ENCODE measurements at places on chromosomes 7 and 10.
A peak's percentile ranks its signal among the peaks of the same experiment; 100 is the strongest.

GRCh38 chr7:143015084-143015483, 11.8 kb downstream of the OR9A2 start:
- H3K27ac ChIP-seq: no peak overlapping the region
- H3K27me3 ChIP-seq: no peaks in the 10 kb centered on the region
- H3K36me3 ChIP-seq: no peaks in the 10 kb centered on the region
- peaks cover 33% of the 10 kb centered on the region for H3K4me1 ChIP-seq

DNA sequence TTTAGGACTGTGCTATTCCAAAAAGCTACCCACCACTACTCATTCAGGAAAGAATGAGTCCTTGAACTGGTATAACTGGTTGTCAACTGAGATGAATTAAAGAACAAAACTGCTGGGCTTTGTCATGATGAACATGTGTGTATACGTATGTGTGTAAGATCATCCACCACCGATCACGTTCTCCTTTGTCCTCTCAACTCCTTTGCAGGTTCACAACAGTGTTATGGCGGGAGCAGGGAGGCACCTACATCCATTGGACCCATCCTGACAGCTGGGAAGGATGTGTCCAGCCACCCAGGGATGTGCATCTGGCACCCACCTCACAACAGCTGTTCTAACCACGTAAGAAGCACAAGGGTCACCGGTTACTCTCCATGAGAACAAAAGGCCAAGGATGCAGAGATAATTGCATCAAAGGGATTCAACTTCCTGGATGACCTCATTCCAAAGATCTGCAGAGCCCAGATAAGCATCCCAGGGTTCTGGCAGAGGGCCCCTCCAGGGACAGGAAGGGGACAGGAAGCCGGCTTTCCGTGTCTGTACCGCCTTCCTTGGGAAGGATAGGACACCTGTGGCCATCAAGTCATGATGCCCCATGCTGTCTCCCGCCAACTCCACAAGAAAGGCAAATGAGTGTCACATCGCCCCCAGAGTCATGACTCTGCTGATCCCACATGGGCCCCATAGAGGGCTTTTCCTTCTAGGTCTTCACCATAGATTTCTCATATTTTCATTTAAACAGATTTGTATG, 66.1 kb downstream of the STEAP1B start:
- no peaks in the 10 kb centered on the region for H3K27me3 ChIP-seq
- DNase-seq: no peak
- no peak overlapping the region for H3K4me3 ChIP-seq
- H3K27ac ChIP-seq: peak overlapping the region; percentile 86
- peaks cover 5% of the 10 kb centered on the region for H3K4me1 ChIP-seq

DNA sequence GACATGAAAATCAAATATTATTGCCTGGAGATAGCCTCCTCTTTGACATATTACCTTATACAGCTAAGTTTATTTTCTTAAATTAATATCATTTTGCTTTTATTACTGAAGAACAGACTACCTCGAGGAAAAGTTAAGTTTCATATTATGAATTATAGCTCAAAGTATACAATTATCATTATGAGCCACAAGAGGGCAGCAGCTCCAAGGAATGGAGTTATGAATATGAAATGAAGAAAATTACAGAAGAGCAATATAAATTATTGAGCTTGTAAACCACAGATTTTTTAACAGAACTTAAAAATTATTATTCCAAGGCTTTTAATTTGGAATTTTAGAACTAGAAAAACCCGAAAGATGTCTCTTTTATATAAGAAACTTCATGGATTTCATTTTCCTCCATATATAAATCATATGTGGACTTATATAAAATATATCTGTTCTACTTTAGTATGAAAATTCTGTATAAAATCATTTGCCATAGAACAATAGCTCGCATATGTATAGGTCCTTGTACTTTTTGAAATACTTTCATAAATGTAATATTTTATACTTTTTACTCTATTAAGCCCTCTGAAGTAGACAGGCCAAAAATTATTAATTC, 40.1 kb downstream of the IQUB start:
- DNase-seq: no peak
- H3K27me3 ChIP-seq: no peaks in the 10 kb centered on the region
- H3K36me3 ChIP-seq: no peaks in the 10 kb centered on the region
- no peak overlapping the region for H3K4me3 ChIP-seq

DNA sequence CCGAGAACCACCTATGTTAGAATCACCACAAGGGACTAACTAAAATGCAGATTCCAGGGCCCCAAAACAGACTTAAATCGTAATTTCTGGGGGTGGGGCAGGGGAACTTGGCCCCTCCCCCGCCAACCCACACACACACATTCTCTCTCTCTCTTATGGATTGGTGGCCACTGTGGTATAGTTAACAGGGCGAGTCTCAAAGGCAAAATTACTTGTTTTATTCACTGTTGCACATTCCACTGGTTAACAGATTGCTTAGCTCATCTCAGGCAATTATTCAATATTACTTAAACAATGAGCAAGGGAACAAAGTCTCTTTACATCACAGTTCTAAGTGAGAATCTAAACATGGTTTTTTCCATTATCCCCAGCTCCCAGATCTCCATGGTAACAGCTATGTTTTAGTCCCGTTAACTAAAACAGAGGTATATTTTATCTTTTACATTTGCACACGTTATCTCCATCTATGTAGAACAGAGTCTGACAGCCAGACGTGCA, 38.5 kb downstream of the IGF2BP3 start:
- DNase-seq: no peak
- H3K27ac ChIP-seq: no peak overlapping the region
- no peaks in the 10 kb centered on the region for H3K27me3 ChIP-seq
- no peaks in the 10 kb centered on the region for H3K4me1 ChIP-seq
- H3K36me3 ChIP-seq: no peaks in the 10 kb centered on the region
- no peak overlapping the region for H3K4me3 ChIP-seq

GRCh38 chr10:114012650-114013049, 31.0 kb upstream of the ADRB1 start:
- H3K36me3 ChIP-seq: no peaks in the 10 kb centered on the region
- H3K27me3 ChIP-seq: peaks cover 48% of the 10 kb centered on the region
- no peak overlapping the region for H3K27ac ChIP-seq
- no peaks in the 10 kb centered on the region for H3K4me1 ChIP-seq
- H3K4me3 ChIP-seq: no peak overlapping the region
- DNase-seq: no peak

GRCh38 chr10:69318867-69319727, 40.8 kb downstream of the HK1 start:
- H3K4me3 ChIP-seq: peak overlapping the region; percentile 96
- H3K27ac ChIP-seq: peak overlapping the region; percentile 98
- no peaks in the 10 kb centered on the region for H3K27me3 ChIP-seq

DNA sequence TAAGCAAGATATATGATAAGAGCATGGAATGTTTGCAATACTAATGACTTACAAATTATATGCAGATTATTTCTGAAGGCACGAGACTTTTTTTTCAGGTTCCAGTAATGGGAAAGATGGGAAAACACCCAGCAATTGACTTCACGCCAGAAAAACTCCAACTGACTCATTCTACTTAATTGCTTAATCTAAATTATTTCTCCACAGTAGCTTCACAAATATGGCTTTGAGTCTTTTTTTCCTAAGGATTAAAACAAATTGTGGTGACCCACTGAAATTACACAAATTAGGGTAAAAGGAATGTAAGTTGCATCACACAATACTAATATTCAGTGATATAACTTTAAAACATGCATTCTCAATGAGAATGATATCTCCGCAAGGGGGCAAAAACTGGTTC, 138.7 kb downstream of the GNAI1 start:
- no peaks in the 10 kb centered on the region for H3K27me3 ChIP-seq
- DNase-seq: no peak
- no peak overlapping the region for H3K27ac ChIP-seq

DNA sequence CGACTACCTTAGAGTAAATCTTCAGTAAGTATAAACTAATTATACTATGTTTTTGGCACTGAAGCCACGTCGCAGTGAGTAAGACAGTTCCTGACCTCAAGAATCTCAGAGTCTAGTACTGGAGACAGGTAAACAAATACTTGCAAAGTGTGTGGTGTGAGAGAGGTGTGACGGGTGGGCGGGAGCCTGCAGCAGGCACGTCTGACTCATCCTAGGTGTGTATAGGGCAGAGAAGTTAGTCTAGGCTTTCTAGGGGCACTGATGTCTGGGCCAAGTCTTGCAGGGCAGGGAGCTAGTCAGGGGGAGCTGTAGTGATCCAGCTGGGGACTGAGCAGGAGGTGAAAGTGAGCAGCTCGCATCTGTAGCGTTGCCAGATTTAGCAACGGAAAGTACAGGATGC, 35.9 kb upstream of the SFTPD start:
- no peak for DNase-seq
- peaks cover 8% of the 10 kb centered on the region for H3K4me1 ChIP-seq
- no peaks in the 10 kb centered on the region for H3K36me3 ChIP-seq

DNA sequence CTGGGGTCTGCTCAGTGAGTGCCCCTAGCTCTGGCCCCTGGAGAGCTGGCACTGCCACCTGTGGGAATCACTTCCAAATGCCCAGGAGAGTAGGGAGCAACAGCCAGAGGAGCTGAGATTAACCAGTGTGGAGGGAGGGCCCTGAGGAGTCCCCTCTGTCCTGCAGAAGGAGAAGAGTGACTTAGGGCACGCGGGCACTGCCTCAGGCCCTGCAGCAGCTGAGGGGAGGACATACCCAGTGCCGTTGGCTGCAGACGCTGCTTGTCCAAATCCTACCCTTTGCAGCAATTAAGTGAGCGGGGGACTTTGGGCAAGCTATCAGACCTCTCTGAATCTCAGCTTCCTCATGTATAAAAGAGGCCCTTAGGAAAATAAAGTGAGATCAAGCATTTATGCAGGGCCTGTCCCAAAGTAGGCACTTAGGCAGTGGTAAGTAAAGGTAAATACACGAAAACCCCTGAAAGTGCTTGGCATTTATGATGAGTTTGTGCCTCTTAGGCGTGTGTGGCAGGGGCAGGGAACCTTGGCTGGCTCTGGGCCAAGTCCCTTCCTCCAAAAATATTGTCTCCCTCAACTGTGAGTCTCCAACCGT, 16.9 kb downstream of the PRF1 start:
- no peaks in the 10 kb centered on the region for H3K27me3 ChIP-seq
- H3K36me3 ChIP-seq: no peaks in the 10 kb centered on the region
- H3K27ac ChIP-seq: no peak overlapping the region
- peaks cover 26% of the 10 kb centered on the region for H3K4me1 ChIP-seq

DNA sequence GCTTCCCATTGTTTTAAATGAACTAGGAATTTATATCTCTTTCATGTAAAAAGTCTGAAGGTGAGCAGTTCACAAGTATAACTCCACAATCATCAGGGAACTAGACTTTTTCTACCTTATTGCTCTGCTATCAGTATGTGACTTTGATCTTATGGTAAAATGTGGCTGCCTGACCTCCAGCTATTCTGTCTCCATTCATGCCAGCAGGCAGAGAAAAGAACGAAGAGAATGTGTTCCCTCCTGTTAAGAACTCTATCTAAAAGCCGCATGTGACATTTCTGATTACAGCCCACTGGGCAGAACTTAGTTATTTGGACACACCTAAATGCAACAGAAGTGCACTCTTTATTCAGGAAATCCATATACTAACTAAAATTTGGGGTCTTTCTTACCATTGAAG, 102.8 kb upstream of the MBL2 start:
- DNase-seq: no peak
- no peaks in the 10 kb centered on the region for H3K36me3 ChIP-seq
- no peaks in the 10 kb centered on the region for H3K27me3 ChIP-seq
- no peak overlapping the region for H3K4me3 ChIP-seq

DNA sequence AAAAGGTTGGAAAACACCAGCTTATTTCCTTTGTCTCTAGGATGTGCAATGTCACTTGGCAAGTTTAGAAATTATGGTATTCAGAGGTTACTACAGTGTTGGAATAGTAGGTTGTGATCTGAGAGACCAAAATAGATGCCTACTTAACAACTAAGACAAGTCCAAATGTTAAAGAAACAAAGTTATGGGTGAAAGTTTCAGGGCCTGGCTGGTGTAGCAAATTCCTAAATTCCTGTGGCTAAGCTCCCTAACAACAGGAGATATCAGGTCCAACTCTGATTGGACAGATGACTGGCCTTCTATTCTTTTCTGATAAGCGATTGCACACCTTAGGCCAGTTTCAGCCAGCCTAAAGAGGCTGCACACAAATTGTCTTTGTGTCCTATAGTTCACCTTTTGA, 873.5 kb downstream of the REEP3 start:
- DNase-seq: no peak
- H3K36me3 ChIP-seq: no peaks in the 10 kb centered on the region
- H3K27me3 ChIP-seq: no peaks in the 10 kb centered on the region
- H3K4me3 ChIP-seq: no peak overlapping the region
- H3K4me1 ChIP-seq: no peaks in the 10 kb centered on the region

GRCh38 chr10:102644646-102645387, 538 bp downstream of the TRIM8 start:
- no peaks in the 10 kb centered on the region for H3K27me3 ChIP-seq
- peaks cover 38% of the 10 kb centered on the region for H3K4me1 ChIP-seq
- peak overlapping the region; percentile 97 for H3K27ac ChIP-seq
- H3K36me3 ChIP-seq: no peaks in the 10 kb centered on the region
- H3K4me3 ChIP-seq: peak overlapping the region; percentile 89

- no peak overlapping the region for H3K27ac ChIP-seq
- H3K4me1 ChIP-seq: no peaks in the 10 kb centered on the region
- no peaks in the 10 kb centered on the region for H3K36me3 ChIP-seq
- no peak overlapping the region for H3K4me3 ChIP-seq
- DNase-seq: no peak
Measured at GRCh38 chr10:72653383-72654096, 27.7 kb upstream of the MICU1 start.

DNA sequence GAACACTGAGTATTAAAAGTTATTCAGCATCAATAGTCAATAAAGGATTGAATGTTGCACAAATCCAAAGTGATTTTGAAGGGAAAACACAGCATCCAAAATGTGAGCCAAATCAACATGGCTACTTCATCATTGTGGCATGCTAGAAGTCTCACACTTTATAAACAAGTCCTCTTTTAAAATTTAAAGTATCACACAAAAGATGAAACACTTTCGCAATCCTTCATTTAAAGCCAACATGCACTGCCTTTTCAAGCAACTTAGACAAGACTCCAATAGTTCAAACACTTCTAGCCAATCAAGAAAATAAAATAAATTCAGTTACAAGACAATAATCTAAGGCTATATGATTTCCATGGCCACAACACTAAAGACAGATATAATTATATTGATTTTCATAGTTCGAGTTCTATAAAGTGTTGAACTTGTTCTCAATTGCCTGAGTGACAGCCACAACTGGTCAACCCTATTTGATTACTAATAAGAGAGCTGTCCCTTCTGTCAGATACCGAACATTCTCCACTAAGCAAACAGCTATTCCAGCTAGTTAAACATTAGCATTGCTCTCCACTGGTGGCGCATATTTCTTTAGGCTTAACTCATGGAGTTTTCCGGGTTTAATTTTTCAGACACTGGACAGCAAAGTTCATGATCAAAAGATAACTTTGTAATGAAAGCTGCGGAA, 8.3 kb downstream of the EBF3 start:
- H3K4me3 ChIP-seq: no peak overlapping the region
- peaks cover 18% of the 10 kb centered on the region for H3K27me3 ChIP-seq

DNA sequence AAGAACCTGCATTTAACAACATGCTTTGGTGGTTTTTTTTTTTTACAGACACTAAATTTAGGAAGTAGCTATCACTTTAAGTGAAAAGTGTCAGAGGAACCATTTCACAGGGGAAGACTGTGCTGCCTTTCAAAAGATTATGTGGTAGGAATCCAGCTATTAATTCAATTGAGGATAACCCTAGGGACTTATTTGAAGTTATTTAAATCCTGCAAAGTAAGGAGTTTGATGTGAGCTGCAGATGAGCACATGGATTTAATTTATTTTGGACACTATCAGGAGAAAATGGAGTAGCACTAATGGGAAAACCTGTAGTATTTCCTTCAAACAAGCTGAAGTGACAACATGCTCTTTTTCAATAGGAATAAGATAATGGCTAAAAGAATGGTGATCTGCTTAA, 419.8 kb downstream of the ANKRD7 start:
- no peak overlapping the region for H3K27ac ChIP-seq
- no peaks in the 10 kb centered on the region for H3K36me3 ChIP-seq
- DNase-seq: no peak
- H3K4me1 ChIP-seq: no peaks in the 10 kb centered on the region

GRCh38 chr7:18345641-18346234, 149.8 kb upstream of the HDAC9 start:
- no peak overlapping the region for H3K4me3 ChIP-seq
- H3K27ac ChIP-seq: no peak overlapping the region
